Activated CD4-positive, alpha-beta T cell treated with anti-CD3 and anti-CD28 coated beads, Interleukin-2, Interleukin-6, amounts not matched to agents 100 ng/mL and 50 ng/mL, durations not matched to agents 16 hours and 8 hours (primary cell): ENCODE measurements at places on chromosomes 11 and 22.
A peak's percentile ranks its signal among the peaks of the same experiment; 100 is the strongest.

DNA sequence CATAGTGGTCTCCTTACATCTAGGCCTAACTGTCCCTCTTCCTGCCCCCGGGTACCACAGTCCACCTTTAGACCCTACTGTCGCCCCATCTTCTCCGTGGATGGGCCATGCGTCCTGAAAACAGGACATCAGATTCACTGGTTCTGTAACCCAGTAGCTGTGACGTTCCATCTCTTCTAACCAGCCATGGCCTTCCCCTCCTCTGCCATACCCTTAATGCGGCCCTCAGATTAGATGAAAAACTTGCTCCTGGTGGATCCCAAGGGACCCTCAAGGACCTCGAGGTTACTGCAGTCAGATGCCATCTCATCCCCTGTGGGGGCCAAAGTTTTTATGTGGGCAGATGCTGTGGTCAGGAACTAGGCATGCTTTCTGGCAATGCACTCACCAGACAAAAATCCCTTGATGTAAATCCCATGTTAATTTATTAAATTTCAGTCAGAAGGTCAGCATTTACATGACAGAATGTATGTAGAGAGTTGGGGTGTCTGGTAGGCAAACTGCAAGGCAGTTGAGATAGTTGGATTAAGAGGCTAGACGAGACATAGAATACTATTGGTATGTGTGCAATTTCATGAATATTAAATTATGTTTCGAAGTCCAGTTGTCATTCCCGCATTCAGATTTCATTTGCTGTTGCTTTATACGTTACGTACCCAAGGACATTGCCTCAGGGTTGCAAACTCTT, 64.3 kb downstream of the WNT11 start:
- DNase-seq, result no peak

GRCh38 chr22:49331878-49332277, 495.8 kb downstream of the BRD1 start:
- no peak for DNase-seq

DNA sequence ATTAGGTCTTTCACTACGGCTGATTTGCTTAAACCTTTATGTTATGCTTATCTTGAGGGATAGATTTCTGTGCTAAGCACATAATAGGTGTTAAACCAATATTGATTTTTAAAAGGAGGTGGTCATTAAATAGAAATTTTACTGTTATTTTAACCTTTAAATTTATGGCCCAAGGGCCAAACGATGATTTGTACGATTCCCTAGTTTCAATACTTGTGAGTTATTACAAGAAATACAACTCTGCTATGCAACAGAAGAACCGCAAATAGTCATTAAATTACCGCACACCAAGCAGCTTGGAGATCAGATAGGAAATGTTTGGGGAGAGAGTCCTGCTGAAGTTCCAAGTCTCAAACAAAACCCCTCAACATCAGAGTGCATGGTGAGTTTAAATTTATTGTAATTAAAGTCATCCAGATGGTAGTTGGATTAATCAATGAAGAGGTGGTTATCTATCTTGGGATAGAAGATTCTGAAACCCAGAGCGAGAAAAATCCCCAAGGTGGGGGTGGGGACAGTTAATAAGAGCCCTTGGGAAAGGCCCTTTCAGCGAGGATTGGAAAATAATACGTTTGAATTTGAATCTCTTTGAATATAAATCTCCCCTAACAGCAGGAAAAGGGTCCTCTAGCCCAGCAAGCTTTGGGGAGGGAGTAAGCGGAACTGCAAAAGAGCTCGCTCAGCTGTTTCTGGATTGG, 805 bp upstream of the QSER1 start:
- peak; percentile 27 for DNase-seq

DNA sequence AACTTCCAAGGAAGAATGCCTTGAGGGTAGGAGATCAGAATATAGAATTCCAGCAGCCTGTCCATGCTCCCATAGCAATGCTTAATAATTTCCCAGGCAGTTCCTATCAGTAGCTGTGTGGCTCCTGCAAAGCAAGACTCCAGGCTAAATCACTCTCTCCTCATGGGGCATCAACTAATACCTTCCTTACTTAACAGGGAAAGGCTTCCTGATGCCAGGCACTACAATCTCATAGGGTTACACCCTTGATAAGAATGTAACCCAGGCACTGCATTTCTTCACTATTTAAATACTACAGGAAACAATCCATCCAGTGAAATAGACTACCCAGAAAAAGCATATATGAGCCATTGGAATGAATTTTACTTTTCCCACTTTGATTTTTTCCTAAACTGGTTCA, 615.0 kb upstream of the ARHGAP42 start:
- DNase-seq, result no peak

- no peak for DNase-seq
Measured at GRCh38 chr22:49013707-49014106, 814.0 kb downstream of the BRD1 start.
